Activated T-cell treated with anti-CD3 and anti-CD28 coated beads for 1 hour (primary cell): ENCODE measurements at places on chromosomes 3 and 15.
A peak's percentile ranks its signal among the peaks of the same experiment; 100 is the strongest.

DNA sequence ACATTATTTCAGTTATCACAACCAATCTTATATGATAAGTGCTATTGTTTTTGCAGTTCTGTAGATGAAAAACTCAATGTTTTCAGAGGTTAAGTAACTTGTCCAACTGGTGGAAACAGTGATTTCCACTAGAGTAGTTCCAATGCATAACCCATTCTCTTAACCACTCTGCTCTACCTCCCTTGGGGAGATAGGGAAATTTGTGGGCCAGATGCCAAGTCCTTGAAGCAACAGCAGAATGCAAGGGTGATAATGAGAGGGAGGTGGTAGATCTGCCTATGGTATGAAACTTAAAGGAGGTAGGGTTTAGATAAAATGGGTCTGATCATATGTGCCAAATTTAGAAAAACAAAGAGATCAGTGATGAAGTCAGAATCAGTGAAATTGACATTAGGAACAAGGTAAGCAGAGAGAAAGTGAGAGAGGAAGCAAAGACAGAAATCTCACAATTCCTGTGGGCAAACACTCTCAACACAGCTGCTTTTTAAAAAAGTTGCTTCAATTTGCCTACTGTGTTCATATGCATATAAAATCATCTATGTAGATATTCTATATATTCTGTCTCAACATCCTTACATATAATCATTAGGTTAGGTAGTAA lies 50.5 kb upstream of the UBP1 start:
- DNase-seq, result no peak

DNA sequence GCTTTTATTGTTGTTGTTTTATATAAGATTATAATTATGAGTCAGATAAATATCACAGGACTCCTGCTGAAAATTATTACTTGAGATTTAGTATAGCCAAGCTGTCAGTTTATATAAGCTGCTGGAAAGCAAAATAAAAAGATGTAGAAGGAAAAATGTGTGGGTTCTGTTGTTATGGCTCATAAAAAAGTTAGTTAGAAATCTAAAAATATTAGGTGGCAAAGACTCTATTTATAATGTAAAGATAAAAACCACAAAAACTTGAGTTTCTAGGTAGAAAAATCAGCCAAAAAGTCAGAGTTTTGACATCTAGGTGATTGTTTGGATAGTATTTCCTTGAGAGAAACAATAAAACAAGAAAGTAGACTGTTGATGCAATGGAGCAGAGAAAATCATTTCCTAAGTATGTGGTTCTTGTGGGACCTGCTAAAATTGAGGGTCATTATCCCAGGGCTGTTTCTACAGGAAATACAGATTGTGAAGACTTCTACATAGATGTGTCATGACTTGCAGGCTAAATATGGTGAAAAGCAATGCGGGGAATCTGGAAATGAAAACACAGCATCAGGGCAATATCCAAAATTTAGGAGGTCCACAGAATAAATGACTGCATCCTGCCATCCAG lies 1109.6 kb upstream of the CADM2 start:
- no peak for DNase-seq

DNA sequence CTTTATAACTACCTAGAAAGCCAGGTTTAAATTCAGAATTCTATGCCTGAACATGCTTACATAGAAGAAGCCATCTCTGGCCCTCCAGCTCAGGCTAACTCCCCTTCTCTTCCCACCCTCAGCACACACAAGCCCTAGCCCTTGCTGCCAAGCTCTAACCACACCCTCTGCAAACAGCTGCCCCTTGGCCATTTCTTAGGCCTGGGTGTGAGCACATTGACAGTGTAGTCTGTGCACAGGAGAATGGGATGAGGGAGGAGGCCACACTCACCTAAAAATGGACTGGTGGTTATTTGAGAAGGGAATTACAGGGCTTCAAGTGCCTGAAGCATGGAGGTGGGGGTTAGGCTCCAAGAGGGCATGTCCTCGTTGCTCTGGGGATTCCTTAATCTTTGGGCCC lies 42.3 kb upstream of the SLC25A36 start:
- DNase-seq, result no peak

GRCh38 chr3:133988631-133989161 lies 41.0 kb downstream of the SLCO2A1 start:
- no peak for DNase-seq

DNA sequence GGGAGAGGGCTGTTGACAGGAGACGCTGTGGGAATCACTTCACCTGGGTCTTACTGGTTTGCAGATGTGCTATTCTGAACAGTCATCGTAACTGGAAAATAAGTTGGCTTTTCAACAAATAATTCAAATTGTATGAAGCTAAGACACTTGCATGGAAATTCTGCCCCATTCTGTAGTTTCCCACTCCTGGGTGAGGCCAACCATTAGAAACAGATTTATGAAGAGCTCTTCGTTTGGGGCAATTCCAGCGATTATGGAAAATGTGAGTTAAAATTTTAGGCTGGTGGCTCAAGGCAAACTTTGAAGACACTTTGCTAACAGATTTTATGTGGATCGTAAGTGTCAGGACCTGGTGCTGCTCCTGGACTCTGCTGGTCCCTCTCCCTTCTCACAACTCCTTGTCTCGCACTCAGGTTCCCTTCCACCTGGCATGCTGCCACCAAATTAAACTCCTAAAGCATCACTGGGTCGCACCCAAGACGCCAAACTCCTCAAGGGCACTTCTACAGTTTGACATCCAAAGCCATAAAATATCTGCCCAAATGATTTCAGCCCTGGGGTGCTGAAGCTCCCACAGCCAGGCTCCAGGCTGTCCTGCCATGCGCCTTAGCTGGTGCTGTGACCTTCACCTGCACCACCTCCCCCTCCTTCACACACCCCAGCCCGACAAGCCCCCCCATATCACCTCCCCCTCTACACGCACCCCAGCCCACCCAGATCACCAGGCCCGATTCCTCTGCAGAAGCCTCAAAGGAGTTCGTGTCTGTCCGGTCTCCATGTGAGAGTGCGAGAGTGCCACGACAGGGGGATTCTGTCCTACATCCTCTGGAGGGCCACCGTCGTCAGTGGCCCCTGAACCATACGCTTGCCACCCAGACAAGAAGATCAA lies 138.4 kb downstream of the NSMCE3 start:
- no peak for DNase-seq

GRCh38 chr3:190673148-190673547 lies 159.3 kb downstream of the IL1RAP start:
- no peak for DNase-seq

GRCh38 chr15:55742927-55743728 lies at the start of gene PRTG:
Gene PRTG (minus strand): TSS chr15:55743152. CDS start chr15:55742931, 221 bp downstream.
- DNase-seq, result no peak

GRCh38 chr3:13596426-13597205 lies 47.7 kb downstream of the FBLN2 start:
- no peak for DNase-seq

GRCh38 chr3:29557186-29557585 lies 276.3 kb downstream of the RBMS3 start:
- no peak for DNase-seq

- DNase-seq, result peak; percentile 0
These were observed 654 bp upstream of the C3orf38 start for GRCh38 chr3:88149101-88149508.

DNA sequence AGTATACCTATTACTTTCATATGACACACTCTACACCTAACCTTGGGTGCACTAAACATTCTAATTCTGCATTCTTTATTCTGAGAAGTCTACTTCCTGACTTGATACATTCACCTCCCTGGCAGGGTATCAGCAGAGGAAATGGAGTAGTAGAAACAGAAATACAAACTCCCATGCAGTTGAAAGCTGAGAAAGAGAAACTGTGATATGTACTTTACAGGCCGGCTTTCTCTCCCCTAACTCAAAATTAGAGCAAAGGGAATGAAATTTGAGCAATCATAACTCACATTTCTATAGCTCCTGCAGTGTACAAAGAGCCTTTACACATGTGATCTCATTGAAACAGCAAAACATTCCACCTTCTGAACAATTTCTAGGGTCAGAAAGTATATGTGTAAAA lies 135.5 kb upstream of the COL8A1 start:
- DNase-seq, result no peak

GRCh38 chr15:77495838-77496596 lies 75.3 kb downstream of the HMG20A start:
- no peak for DNase-seq

GRCh38 chr15:101439285-101439919 lies 50.1 kb downstream of the PCSK6 start:
- no peak for DNase-seq

DNA sequence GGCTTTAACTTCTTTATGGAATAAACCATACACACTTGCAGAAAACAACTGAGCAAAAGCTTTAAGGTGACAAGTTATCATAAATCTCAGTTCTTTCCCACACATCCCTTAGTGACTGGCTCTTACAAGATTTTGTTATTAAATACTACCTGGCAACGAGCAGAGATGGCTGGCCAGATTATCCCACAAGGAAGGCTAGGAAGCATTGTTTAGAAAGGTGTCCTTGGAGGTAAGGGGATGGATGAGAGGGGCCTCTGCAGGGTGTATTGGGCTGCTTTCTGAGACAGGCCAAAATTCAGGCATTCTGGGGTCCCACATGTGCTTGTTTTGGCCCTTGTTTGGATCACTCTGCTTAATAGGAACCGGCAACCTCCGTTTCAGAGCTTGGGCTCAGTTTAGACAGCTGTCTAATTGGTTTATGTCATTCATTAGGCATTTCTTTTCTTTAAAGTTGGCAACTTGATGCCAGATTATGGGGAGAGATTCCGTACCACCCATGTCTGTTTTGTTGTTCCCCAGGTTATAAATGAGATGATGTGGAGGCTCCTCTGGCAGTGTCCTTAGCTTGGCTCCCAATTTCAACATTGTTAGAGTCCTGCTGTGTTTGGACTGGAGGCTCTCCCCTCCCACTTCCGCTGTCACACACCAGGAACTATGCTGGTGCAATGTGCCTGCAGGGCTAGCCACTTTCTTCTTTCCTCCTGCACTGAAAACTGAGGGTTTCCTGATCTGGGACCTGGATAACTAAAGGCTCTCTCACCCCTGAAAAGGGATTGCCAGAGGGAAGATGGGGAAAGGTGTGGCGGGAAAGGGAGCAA lies 121.1 kb downstream of the TPRG1 start:
- no peak for DNase-seq

- no peak for DNase-seq
These were observed 185.3 kb upstream of the NECTIN3 start for GRCh38 chr3:110886222-110886893.

DNA sequence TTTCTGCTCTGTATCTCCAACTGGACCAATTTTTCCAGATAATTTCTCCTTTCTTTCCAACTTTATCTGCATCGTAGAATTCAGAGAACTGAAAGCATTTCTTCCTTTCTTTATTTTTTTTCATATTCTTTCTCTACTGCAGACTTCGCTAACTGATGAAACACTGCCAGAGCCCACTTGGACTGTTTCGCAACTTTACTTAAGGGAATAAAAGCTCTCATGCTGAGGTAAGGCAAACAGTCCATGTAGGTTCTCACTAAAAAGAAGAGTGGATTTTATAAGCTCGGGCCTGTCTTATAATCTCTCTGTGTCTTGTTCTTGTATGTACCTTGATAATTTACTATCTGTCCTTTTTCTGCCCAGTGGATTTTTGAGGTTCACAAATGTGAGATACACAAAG lies 163.5 kb downstream of the CNTN4 start:
- no peak for DNase-seq

DNA sequence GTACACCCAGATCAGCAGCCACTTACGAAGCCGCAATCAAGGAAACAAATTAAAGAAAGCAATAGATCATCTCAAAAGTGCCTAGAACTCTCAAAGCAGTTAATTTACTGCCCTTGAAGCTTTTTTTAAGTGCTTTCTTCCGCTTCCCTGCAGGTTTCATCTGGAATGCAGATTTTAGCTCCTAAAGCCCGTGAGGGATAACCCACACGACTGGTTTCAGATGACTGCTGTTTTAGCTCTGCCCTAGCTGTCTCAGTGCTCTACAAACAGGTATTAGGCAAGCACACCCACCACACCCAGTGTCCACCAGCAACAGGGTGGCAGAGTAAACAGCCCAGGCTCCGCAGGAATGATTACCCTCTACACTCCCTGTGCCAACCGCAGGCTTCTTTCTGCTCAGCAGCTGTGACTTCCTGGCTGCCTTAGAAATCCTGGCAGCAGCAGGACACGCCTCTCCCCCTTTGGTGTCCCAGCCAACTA lies 126.0 kb downstream of the FMN1 start:
- DNase-seq, result no peak

GRCh38 chr3:72964633-72965032 lies 32.0 kb upstream of the PPP4R2 start:
- no peak for DNase-seq

DNA sequence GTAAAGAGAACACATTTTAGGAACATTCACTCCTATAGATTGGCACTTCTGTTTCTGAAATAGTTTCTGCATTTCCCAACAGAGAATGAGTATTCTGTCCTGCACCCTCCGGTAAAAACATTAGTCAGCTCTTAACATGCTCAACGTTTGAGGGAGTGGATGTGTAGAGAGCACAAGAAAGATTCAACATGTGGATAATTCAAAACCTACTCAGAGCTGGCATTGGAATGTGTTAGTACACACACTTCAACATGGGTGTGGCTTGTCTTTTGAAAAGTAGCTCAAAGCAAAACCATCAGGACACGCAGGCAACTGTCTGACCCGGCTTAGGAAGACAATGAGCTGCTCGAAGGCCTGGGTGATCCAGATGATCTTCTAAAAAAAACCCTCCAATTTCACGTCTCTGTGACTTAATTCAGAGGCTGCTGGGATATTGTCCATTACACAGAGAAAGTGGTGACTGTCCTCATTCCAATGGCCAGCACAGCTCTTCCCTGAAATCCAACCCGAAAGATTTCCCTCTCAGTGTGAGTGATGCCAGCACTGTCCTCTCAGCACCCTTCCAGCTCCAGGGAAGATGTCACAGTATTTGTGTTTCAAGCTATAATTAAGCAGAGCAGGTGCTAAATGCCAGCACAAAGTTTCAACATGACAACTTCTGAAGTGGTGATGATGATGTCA lies 18.1 kb downstream of the FBN1 start:
- DNase-seq, result no peak
